ENCODE measurements at places on chromosomes 11 and 22.

- no peak for DNase-seq
These were observed 36.9 kb downstream of the PACS1 start for GRCh38 chr11:66106786-66107599.

DNA sequence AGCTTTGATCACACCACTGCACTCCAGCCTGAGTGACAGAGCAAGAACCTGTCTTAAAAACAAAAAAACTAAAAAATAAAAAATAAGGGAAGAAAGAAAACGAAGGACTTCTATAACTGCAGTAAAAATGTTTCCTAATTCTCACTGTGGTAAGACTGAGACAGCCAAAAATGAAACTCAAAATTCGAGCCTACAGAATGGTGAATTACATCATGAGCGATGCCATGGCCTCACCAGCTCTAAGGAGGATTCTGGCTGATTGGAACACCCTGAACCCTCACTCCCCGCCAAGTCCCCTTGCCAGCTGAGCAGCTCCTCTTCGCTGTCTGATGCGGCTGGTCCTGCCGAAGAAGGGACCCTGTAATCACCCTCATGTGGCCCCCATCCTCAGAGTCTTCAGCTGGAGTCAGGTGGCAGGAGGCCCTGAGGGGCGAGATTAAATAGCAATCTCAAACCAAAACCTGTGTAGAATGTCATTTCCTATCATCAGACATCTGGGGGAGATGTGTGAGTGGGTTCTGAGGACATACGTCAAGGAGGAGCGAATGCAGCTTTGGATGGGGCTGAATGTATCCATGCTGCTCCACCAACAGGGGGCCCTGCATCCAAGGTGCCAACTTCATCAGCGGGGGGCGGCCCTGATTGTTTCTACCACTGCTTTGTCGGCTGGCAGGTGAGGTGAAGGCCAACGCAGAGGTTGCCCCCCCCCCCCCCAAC lies 29.2 kb downstream of the PDGFB start:
- no peak for DNase-seq

DNA sequence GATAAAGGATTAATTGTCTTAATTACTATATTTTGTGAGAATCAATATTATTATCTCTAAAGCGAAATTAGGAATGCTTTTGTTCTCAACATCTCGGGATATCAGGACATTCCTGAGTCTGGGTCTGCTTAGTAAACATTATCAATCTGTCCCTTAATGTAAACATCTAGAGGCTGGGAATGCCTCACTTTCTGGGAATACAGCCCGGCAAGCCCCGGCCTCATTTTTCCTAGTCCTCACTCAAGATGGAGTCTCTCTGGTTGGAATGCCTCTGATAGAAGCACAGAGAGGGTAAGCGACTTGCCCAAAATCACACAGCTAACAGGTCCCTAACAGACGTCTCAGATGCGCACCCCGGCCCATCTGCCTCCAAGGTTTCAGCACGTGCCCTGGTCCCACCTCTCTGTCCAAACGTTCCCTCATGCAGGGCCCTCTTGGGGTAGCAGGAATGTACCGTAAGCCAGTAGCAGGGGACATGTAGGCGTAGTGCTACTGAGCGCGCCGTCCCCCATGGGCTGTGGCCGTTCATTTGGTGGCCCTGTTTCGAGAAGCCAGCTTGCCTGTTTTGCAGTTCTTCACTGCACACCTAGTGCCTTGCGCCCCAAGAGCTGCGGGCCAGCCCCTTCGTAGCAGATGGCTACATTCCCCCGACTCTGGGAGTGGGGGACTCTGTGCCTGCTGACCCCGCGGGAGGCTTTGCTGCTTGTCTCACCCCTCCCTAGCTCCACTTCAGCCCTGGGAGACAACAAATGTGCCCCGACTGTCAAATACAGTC lies 62.2 kb upstream of the FADD start:
- DNase-seq: no peak

- no peak for DNase-seq
These were observed 17.3 kb downstream of the ABCC8 start for GRCh38 chr11:17459236-17459896.

GRCh38 chr11:10379426-10379825 lies 74.6 kb downstream of the ADM start:
- DNase-seq: no peak

- no peak for DNase-seq
These were observed 746.4 kb downstream of the BRD1 start for GRCh38 chr22:49081261-49081666.

DNA sequence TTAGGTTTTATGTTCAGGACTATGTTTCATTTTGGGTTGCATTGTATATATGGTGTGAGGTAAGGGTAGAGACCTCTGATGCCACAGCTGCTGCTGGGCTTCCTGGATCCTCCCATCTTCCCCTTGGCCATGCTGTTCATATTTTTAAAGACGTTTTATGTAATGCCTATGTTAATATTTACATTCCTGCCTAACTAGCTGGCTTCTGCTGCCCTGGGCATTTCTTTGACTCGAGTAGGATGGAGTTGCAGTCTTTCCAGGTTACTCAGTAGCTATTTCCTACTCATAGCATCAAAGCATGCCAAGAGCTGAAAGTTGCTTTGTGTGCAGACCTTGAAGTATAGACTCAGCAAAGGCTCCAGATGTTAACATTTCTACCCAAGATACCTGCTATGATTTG lies 220.5 kb upstream of the CADM1 start:
- DNase-seq: no peak

GRCh38 chr11:78022397-78023396 lies at the start of gene KCTD14:
TSS of gene KCTD14 (minus strand) at chr11:78023276. CDS start at chr11:78023249, 27 bp downstream.
- peak; percentile 68 for DNase-seq

GRCh38 chr11:95688501-95689222 lies 100.9 kb downstream of the FAM76B start:
- DNase-seq: no peak

- no peak for DNase-seq
These were observed 788.0 kb downstream of the BRD1 start for GRCh38 chr22:49039625-49040024.

GRCh38 chr22:42473484-42474193 lies 41.4 kb upstream of the NFAM1 start:
- peak; percentile 16 for DNase-seq

GRCh38 chr11:121656328-121657090 lies 203.7 kb upstream of the SORL1-AS1 start:
- DNase-seq: no peak

DNA sequence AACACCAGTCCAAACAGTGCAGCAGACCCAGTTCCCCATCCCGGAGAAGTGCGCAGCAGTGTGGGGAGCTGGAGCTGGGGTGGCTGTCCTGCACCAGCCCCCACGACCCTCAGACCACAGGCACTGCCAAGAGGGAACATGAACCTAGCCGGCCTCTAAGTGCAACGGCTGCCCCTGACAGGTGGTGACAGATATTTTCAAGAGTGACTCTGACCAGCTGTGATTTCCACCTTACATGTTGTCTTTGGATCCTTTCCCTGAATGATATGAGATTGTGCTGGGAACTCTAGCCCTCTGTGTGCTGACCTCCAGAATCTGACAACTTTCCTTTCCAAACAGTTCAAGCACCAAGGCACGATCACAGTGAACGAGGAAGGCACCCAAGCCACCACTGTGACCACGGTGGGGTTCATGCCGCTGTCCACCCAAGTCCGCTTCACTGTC lies 12.6 kb downstream of the SERPIND1 start:
- DNase-seq: no peak

GRCh38 chr11:22775248-22775647 lies 54.4 kb downstream of the SVIP start:
- DNase-seq: no peak

DNA sequence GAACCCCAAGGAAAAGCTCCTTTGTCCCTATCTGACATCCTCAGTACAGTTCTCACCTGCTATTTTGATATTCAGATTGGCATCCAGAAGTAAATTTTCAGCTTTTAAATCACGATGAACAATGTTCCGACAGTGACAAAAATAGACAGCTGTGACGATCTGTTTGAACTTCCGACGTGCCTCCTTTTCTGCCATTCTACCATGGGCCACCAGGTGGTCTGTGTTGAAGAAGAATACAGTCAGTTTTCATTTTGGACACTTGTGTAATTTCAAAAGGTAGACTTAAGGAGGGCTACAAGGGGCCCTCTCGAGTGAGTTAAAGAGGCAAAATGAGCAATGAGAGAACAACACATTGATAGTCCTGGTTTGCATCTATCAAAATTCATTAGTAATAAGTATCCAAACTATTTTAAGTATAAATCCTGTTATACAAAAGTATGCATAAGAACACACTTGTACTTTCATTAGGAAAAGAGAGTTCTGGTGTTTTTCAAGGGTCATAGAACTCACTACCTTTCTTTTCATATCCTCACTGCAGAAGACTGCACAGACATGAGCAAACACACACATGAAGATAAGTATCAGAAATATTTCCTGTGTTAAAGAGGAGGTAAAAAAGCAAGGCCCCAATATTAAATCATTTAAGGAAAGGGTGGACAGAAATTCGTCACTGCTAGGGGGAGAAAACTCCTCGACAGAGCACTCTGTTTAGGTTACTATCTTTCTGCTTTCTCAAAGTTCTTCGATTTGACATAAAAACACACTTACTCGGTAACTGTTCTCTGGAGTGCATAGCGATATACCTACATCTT lies 89.9 kb upstream of the APOA1 start:
- no peak for DNase-seq

GRCh38 chr22:49170053-49170452 lies 657.6 kb downstream of the BRD1 start:
- DNase-seq: peak; percentile 18

Measured in SHP77 treated with DMSO at 0.1 percent for 48 hours (cell line).